ENCODE measurements at places on chromosomes 1 and 21.

- DNase-seq, result no peak
These were observed 26.6 kb downstream of the FAM89A start for GRCh38 chr1:231013391-231014015.

- DNase-seq, result no peak
These were observed 23.0 kb downstream of the ZBED6 start for GRCh38 chr1:203818399-203818798.

DNA sequence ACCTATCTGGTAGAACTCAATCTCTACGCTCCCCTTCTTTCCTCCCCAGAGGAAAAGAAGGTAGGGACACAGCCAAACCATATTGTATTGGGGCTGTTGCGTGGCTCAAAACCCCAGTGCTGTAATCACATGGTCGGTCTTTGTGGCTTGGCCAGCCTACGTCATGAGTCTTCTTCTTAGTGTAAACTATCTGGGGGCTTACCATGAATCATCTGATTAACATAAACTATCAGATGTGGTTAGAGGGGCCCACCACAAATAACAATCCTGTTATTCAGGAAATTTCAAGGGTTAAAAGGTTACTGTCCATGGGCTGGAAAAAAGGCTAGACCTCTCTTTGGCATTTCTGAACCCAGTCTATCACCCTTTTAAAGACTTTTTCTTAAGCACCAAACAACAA, 49.5 kb upstream of the GPR52 start:
- no peak for DNase-seq

- no peak for DNase-seq
These were observed 137.3 kb downstream of the NAV1 start for GRCh38 chr1:201676197-201676596.

DNA sequence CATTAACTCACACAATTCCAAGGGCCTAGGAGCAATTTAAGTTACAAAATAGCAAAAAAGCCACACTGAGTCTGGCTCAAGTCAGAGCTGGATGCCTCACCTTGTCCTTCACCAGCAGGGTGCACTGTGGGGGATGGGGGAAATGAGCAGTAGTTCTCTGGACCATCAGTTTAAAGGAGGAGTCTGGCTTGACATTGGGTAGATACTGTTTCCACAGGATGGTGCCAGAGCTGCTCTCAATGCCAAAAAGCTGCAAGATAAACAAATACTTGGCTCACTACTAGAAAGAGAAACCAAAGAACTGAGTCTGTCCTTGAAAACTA, 18.8 kb downstream of the EMC1 start:
- no peak for DNase-seq

DNA sequence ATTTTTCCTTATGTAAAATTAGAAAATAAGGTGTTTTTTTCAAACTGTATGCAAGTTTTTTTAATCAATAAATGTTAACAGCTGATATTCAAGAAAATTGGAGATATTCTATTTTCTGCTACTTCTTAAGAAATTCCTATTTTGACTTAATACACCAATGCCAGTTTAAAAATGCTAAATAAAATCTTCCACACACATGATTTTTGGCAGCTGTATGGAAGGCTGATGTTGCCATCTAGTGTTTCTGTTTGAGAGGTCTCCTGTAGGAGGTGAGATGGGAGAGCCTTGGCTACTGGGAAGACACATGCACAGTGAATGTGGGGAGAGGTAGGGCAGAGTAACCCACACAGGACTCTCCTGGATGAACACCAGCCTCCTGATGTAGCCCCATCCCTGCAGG, 29.2 kb upstream of the OR2B11 start:
- peak; percentile 53 for DNase-seq

DNA sequence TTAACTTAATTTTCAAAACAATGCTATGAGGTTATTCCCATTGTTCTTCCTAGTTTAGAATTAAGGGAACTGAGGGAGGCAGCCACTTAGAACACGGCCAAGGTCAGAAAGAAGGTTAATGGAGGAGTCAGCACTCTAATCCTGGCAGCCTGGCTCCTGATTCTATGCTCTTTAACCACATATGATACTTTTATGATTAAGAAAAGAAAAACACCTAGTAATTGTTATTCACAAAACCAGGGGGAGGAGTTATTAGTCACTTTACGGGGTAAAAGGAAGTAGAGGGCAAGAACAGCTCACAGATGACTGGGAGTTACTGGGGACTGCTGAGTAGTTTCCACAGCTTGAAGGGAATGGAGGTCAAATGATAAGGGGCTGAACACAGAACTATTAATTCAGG, 38.6 kb downstream of the GADD45A start:
- DNase-seq, result no peak

GRCh38 chr1:109131800-109132199, 17.9 kb downstream of the ELAPOR1 start:
- DNase-seq, result no peak

DNA sequence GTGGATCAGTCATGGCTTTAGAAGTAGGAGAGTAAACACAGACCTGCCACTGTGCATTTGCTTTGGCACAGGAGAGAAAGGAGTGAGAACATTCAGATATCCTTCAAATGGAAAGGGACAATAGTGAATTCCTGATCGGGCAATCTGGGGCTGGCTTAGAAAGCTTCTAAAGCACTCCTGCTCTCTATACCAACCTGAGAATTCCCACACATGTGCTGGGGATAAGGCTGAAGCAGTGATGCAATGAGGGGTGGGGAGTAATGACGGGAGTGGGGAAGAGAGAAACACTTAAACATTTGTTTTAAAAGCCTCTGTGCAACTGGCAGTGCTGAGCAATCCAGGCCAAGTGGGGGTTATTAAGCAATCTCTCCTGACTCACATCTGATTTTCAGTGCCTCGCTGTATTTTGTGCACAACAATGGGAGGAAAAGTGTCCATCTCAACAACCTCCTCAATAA, 108.8 kb downstream of the KIAA0319L start:
- DNase-seq, result no peak

GRCh38 chr1:50300297-50300696, 122.9 kb downstream of the DMRTA2 start:
- DNase-seq, result no peak

DNA sequence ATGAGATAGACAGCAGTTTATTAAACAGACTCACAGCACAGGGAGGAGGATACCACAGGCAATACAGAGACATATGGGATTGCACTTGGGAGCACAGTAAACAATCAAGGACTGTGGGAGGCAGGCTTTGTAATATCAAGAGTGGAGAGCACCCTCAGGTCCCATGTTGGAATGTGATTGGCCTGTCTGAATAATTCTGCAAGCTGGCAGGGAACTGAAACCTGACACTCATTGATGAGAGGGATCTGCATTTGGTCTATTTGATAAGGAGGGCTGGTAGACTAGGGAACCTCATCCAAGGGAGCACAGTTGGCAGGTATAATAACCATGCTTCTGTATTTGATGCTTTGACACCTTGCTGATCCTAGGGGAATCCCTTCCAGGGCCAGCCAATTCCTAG, 69.9 kb upstream of the PRMT6 start:
- no peak for DNase-seq

DNA sequence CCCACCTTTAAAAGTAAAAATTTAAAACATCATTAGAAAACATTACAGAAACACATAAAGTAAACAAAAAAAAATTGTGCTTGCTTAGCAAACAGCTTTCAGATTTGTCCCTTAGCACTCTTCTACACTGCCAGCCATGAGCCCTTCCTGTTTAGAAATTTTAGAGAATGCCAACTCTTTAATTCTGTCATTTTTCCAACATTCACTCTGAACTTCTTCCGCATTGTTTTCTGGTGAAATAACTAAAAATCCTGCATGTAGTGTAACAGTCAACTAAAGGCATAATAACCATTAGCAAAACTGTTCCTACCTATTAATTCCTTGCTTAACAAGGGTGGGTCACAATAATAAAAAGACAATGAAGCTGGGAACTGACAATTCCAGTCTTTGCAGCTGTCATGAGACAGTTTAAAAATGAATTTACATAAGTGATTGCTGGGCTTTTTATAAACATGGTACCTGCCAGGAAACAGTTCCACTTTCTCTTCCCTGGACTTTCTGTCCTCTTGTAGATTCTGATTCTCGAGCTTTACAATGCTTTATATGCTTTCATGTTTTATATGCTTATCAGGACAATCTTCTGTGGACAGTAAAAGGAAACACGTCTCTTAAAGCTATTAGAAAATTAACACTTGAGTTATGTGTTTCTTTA, 19.0 kb downstream of the GNG12 start:
- DNase-seq, result no peak

GRCh38 chr1:55374801-55375616, 159.8 kb upstream of the USP24 start:
- DNase-seq, result no peak

- DNase-seq, result no peak
These were observed 129.7 kb upstream of the RUNX1 start for GRCh38 chr21:35178827-35179226.

DNA sequence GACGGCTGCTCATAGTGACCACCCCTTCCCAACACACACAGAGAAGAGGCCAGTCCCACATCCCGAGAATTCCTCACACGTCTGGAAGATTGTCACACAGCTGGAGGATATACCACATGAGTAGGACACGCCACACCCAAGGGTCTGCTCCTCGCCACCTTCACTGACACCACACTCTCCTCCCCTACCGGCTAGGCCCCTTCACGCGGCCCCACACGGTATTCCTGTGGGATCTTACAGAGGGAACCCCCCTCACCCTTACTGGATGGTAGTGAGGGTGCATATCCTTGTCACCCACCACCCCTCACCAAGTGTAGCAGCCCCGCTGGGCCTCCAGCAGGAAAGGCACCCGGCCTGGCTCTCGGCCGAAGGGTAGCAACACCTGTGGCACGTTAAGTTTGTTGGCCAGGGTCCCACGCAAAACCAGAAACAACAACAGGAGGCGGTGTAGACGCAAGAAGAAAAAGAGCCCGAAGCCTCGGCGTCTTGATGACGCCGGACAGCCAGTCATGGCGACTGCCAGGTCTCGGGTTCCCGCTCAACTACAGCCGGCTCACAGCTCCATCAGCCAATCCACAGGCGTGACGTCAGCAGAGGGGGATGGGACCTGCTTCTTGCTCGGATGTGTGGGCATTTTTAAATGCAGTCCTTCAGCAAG, at the start of gene NUP210L:
TSS of gene NUP210L (minus strand) at position 540 of the 658 bp plus-strand sequence.
- DNase-seq, result no peak

DNA sequence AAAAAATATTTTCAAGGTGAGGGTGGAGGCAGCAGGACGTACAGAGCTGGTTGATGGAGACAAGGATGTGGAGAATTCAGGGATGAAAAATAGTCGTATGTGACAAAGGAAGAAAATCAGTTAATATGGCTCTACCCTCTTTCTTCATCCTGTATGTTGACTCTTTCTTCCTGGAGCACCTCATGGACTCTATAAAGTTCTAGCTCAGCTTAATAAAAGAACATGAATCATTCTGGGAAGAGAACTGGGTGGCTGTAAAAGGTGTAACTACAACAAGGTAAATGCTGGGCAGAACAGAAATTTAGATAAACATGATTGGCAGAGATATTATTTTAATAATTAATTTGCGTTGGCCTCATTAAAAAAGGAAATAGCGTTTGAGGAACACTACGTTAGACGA, 241.8 kb upstream of the MAP1LC3C start:
- DNase-seq, result no peak

GRCh38 chr1:3054474-3054873, 14.5 kb upstream of the PRDM16 start:
- DNase-seq, result no peak

GRCh38 chr21:25569084-25569483, 38.2 kb downstream of the MRPL39 start:
- DNase-seq, result no peak

- DNase-seq, result peak; percentile 21
These were observed 86.1 kb downstream of the CTH start for GRCh38 chr1:70497152-70497551.

GRCh38 chr1:244339073-244339692, 112.5 kb downstream of the ADSS2 start:
- DNase-seq, result no peak

DNA sequence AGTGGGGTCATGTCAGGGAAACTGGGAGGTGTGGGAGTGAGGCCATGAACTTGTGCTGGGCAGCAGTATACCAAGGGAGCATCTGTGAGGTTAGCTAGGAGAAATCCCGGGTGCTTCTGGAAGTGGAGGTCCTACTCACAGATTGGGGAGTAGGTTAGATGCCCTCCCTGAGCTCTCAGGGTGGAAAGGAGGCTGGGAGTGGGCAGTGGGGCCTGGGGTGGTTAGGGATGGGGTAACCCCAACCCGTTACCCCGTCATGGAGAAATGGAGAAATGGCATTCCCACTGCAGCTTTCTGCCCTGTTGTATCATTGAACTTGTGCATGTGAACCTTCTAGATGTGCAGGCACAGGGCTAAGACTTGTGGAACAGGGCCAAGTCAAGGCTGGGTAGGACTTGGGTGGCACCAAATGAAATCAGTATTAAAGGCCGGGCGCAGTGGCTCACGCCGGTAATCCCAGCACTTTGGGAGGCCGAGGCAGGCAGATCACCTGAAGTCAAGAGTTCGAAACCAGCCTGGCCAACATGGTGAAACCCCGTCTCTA, 27.2 kb downstream of the EXOC8 start:
- no peak for DNase-seq

GRCh38 chr1:212958175-212958574, 7.8 kb downstream of the VASH2 start:
- DNase-seq, result no peak

GRCh38 chr1:66357478-66358197, 176.3 kb upstream of the SGIP1 start:
- DNase-seq, result no peak

- DNase-seq, result no peak
These were observed 31.0 kb downstream of the TRIT1 start for GRCh38 chr1:39852214-39852791.

GRCh38 chr1:73452522-73452921, 745.5 kb downstream of the LRRIQ3 start:
- no peak for DNase-seq
